Activated CD4-positive, alpha-beta T cell treated with anti-CD3 and anti-CD28 coated beads, Interleukin-2, Interleukin-4, amounts not matched to agents 100 ng/mL and 50 ng/mL, durations not matched to agents 16 hours and 8 hours (primary cell): ENCODE measurements at places on chromosomes 12 and 14.
A peak's percentile ranks its signal among the peaks of the same experiment; 100 is the strongest.

- DNase-seq, result no peak
Observed at GRCh38 chr14:39733741-39734140, 301.5 kb upstream of the FBXO33 start.

- DNase-seq, result no peak
Observed at GRCh38 chr14:61460063-61460462, 138.7 kb downstream of the PRKCH start.

DNA sequence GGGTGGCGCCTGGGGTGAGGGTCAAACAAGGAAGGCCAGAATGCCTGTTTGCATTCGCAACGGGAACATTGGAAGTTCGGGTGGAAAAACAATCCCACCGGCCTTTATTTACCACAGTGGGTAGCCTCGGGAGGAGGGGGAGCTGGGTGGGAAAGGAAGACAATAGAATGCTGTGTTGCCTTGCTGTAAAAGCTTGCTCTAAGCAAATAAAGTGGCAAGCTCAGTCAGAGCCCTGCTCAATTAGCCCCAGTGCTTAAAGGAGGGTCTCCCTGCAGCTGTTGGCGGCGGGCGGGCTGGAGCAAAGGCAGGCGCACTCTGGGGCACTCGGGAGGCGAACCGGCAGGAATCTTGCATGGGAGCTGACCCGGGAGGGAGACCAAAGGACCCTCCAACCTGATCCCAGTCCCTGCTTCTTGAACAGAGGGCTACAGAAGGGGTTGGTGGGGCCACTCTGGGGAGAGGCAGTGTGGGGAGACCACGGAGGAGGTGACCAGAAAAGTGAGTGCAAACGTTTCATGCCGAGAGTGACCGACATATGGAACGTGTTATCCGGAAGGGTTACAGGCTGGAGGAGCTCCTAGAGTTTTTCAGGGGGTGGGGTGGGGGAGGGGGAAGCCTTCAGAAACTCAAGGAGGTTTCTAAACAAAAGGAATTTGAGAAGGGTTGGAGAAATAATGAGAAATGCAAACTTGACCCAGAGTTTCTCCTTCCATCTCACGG lies 48.5 kb downstream of the NTF3 start:
- no peak for DNase-seq

- no peak for DNase-seq
Observed at GRCh38 chr12:53045696-53046045, 4.2 kb upstream of the TNS2 start.

- no peak for DNase-seq
Observed at GRCh38 chr12:63164911-63165310, 13.9 kb upstream of the AVPR1A start.

DNA sequence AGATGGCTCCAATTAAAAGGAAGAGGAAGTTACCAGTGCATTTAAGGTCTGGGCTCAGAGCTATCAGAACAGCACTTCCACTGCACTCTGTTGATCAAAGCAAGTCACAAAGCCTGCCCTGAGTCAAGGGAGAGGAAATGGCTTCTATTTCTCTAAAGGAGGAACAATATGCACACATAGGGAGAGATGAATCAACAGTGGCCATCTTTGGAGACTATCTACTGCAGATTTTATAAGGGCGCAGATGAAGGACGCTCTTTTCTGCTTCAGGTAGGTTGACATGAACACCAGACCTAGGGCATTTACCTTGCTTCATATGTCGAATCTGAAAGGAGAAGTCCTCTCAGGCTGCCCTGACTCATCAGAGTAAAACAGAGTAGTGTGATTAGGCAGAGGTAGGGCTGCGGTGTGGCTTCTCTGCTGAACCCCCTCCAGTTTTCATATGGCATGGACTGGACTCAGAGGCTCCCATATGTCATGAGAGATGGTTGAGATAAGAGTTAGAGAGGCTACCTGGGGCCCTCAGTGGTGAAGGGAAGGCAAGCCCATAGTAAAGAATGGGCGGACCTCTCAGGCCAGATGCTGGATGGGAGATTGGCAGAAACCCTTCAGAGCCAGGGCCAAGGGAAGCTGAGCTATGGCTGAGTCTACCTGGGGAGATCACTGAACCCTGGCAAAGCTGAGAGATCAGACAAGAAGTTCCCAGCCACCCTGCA lies 84.4 kb downstream of the ARF6 start:
- peak; percentile 47 for DNase-seq
